ENCODE measurements at places on chromosomes 13 and 19. TPM values are rescaled to one million over a fixed set of nuclear protein-coding genes. Genes with fewer than 3 reads are reported as not detected.

The RDH8 gene
- total RNA-seq = not detected

The CCDC70 gene
- not detected for total RNA-seq

- no peaks in the 10 kb centered on the region for H3K4me1 ChIP-seq
- no peak overlapping the region for H3K27ac ChIP-seq
- no peaks in the 10 kb centered on the region for H3K27me3 ChIP-seq
- H3K4me3 ChIP-seq = no peak overlapping the region
Measured at GRCh38 chr13:66200555-66200954, 1029.6 kb downstream of the PCDH9 start.

GRCh38 chr13:55553701-55554100 is 1587.0 kb upstream of the PRR20A start:
- no peak for DNase-seq
- H3K36me3 ChIP-seq = no peaks in the 10 kb centered on the region
- H3K27me3 ChIP-seq = no peaks in the 10 kb centered on the region
- H3K4me1 ChIP-seq = no peaks in the 10 kb centered on the region
- no peak overlapping the region for H3K4me3 ChIP-seq

DNA sequence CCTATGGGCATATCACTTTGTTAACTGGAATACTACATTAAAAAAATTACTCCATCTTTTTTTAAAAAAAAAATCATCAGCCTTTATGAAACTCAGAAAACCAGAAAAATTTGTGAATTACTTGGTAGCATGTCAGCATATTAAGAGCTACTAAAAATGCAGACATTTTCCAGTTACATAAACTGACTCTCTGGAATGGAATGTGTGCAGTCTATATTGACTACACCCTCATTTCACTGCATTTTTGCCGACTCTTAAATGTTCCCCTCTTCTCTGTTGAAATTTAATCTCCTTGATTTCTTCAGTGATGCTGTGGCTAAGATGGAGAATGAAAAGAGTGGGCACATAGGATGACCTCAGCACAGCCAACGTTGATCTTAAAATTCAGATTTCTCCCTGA is 393.8 kb downstream of the ITGBL1 start:
- H3K4me1 ChIP-seq = no peaks in the 10 kb centered on the region
- no peaks in the 10 kb centered on the region for H3K27me3 ChIP-seq
- no peak overlapping the region for H3K4me3 ChIP-seq
- no peak overlapping the region for H3K27ac ChIP-seq
- DNase-seq = no peak

DNA sequence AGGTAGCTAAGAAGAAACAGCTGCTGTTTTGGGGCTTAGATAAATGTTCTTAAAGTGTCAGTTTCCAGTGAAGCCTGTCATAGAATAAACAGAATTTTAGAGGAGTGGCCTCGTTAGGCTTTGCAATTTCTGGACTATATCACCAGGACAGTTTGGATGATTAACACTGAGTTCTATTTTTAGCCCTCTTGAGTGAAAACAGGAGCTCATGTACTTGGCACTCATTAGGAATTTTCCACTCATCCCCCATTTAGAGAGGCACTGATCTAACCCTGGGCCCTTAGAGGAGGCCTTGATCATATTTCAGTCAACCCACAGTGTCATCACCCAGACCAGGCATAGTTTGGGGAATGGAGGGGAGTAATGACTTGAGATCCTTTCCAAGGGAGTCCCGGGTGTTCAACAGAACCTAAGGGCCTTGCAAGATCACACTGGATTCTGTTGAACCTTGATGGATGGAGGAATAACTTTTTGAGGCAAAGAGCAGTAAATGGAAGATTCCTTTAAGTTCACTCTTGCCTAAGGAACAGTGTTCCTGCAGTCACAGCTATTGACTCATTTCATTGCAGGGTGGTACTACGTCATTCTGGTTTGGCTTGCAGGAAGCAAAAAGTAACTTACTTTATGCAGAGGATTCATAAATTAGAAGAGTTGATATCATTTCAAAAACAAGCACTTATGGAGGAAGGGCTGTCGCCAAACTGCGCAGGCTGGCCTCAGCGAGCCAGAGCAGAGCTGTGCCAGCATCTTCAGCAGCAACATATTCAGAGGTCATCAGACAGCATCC is 160.2 kb downstream of the SLC7A1 start:
- no peak for DNase-seq
- H3K36me3 ChIP-seq = no peaks in the 10 kb centered on the region
- H3K27ac ChIP-seq = no peak overlapping the region
- no peak overlapping the region for H3K4me3 ChIP-seq

- H3K27me3 ChIP-seq = peaks cover 56% of the 10 kb centered on the region
- no peaks in the 10 kb centered on the region for H3K36me3 ChIP-seq
- H3K4me3 ChIP-seq = peak overlapping the region; percentile 76
- H3K27ac ChIP-seq = no peak overlapping the region
Measured at GRCh38 chr13:23578411-23579071, 8.3 kb downstream of the TNFRSF19 start.
